ENCODE measurements at places on chromosomes 13 and 19.

DNA sequence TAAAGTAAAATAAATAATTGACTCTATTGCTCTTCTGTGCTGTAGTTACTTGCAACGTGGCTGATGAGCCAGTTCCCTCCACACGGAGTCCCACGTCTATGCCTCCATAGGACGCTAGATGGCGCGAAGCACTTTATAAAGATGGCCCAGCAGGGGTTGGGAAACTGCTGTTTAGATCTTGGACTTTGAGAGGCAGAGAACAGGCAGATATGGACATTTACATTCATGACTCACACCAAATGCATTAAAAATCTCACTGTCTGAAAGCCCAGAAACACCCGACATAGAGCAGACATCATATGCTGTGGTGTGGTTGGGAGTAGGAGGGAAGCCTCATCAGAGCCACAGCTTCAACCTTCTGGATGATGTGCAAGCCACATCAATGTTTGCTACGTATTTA, 643.1 kb upstream of the ARGLU1 start:
- peak; percentile 89 for DNase-seq

- no peak for DNase-seq
Measured at GRCh38 chr13:37602733-37603381, 4.3 kb upstream of the POSTN start.

DNA sequence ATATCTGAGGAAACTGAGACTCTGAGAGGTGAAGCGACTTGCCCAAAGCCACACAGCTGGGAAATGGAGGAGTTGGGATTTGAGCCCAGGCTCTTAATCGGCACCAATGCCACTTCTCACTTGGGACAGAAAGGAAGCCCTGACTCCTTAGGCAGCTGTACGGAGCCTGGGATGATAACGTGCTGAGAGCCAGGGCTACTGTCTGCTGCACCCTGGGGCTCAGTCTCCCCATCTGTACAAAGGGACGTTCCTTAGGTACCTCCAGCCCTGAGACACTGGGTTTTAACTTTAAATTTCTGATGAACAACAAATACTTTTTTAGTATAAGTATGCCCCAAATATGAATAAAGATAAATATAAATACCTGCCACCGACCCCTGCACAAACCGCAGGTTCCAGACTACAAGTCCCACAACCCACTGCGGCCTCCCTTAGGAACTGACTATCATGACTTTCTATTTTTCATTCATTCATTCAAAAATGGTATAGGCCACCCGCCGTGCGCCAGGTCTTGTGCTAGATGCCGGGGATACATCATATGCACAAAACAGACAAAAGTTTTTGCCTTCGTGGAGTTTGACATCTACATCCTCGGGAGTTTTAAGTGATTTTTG, 776 bp upstream of the NCLN start:
- peak; percentile 76 for DNase-seq

DNA sequence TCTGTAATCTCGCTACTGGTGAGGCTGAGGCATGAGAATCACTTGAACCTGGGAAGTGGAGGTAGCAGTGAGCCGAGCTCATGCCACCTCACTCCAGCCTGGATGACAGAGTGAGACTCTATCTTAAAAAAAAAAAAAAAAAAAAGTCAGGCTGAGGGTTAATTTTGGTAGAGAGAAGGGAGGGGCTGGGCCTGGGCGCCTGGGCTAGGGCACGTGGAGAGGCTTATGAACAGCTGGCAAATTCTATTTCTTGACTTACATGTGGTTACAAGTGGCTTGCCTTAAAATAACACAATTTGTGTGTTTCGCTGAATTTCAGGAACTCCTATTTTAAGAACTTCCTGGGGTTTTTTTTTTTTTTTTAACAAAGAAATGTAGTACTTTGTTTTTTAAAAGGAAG, 47.6 kb upstream of the MAP3K10 start:
- no peak for DNase-seq

GRCh38 chr13:83819156-83819555, 63.1 kb downstream of the SLITRK1 start:
- no peak for DNase-seq

DNA sequence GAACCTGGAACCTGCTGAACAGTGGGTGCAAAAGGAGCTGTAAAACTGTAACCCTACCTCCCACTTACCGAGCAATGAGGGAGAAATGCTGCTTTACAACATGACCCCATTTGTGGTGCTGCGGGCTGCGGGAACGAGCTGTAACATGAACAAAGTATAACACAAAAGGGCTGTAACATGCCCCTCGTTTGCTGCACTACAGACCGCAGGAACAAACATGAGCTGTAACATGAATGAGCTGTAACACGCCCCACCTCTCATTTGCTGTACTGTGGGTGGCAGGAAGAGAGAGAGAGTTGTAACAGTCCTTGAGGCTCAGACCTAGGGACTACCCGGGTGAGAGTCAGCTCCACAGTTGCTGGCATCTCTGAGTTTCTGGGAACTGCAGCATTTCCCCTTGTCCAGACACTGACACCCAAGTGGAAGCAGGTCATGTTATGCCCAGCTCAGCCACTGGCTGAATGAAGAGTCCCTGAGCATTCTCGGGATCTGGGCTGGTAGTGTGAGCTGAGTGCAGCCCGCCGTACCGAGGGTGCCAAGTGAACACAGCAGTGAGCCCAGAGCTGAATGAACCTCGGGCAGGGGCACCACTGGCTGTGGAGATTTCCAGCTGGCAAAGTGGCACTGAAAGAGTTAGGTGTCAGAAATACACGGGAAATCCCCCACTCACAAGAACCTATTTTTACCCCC, 1385.3 kb upstream of the SPRY2 start:
- peak; percentile 45 for DNase-seq

- no peak for DNase-seq
Measured at GRCh38 chr13:40061466-40062450, 406.3 kb downstream of the COG6 start.

GRCh38 chr19:40304306-40304705, 19.2 kb upstream of the AKT2 start:
- no peak for DNase-seq

- no peak for DNase-seq
Measured at GRCh38 chr19:47056411-47056810, 8.0 kb upstream of the TMEM160 start.

DNA sequence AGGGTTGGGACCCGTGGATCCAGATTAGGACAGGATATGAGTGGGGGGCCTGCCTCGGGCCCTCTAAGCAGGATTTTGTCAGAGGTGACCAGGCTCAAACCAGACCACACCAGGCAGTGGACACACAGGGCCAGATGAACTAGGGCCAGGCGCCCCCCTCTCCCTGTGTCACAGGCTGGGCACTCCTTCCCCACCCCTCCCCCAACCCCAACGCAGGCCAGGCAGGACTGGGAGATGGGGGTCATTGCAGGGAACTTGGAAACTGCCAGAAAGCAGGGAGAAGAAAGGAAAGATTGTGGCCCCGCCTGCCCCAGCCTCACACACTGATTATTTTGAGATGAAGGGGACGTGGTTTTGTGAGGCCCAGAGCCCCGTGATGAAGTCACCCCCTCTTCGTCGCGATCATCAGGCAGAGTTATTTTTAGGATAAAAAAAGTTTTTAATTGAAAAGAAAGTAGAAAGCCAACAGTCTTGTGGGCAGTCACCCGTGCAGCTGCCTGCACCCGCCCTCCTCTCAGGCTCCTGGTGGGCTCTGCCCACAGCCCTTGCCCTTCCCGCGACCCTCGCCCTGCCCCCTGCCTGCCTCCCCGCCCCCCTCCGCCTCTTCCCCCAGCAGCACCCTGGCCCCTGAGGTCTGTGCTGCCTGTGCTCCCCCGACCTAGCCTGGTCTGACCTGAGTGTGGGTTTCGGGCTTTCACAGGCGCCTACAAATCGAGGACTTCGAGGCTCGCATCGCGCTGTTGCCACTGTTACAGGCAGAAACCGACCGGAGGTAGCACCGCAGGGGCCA, 1.9 kb upstream of the YJEFN3 start:
- no peak for DNase-seq

DNA sequence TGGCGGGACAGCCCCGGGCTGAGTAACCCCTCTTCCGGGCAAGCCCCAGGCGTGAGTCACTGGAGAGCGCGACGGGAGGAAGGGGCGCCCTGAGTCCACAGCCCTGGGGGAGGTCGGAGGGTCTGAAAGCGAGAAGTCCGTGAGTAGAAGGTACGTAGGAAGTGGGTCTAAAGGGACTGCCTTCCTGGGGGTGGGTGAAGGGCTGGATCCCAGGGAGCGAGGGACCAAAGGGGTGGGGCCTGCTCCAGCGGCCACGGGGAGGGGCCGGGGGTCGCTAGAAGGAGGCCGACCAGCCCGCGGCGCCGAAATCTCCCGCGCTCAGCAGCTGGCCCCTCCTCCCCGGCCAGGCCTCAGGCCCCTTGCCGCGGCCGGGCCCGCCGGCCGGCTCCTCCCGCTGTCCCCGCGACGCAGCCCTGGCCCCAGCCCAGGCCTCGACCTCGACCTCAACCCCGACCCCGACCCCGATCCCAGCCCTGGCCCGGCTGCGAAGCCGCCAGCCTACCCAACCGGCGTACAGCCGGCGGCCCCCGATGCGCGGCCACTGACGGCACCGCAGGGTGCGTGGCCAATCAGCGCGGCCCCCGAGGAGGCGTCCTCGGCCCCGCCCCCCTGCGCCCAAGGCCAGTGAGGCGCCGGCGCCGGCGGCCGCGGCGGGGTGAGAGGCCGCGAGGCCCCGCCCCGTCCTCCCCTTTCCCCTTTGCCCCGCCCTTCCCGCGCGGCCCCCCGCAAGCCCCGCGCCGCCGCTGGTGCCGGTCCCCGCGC, 22.6 kb downstream of the IPO5 start:
- DNase-seq = peak; percentile 96

DNA sequence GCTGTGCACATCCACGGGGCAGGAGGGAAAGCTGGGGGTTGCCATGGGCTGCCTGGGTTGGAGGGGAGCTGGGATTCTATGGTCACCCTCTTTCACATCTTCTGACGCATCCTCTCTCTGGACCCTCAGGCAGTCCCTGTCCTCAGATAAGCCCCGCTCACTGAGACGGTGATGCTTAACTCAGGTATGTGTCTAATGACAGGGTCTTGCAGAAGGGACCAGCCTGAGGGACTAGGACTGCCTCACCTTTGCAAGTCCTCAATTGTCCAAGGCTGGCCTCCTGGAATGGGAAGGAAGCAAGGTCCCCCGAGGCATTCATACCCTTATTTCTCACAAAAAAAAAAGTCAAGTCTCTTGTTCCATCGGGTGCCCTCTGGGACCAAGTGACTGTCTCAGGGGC, 37.7 kb upstream of the CCNE1 start:
- peak; percentile 90 for DNase-seq

DNA sequence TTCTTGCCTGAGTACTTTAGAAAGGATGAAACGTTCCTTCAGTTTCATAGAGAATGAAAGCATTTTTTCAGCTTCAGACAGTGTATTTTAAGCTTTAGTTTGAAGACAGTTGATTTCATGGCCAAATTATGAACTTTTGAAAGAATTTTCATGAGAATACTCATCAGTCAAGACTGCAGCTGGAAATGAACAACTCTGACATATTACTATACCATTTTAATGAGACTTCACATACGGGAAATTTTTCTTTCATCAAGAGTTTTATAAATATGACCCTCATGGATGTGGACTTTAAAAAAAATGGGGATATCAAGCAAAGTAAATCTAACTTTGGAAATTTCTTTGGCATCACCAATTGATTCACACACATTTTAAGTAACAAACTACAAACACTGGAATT, 6.4 kb downstream of the LATS2 start:
- no peak for DNase-seq

DNA sequence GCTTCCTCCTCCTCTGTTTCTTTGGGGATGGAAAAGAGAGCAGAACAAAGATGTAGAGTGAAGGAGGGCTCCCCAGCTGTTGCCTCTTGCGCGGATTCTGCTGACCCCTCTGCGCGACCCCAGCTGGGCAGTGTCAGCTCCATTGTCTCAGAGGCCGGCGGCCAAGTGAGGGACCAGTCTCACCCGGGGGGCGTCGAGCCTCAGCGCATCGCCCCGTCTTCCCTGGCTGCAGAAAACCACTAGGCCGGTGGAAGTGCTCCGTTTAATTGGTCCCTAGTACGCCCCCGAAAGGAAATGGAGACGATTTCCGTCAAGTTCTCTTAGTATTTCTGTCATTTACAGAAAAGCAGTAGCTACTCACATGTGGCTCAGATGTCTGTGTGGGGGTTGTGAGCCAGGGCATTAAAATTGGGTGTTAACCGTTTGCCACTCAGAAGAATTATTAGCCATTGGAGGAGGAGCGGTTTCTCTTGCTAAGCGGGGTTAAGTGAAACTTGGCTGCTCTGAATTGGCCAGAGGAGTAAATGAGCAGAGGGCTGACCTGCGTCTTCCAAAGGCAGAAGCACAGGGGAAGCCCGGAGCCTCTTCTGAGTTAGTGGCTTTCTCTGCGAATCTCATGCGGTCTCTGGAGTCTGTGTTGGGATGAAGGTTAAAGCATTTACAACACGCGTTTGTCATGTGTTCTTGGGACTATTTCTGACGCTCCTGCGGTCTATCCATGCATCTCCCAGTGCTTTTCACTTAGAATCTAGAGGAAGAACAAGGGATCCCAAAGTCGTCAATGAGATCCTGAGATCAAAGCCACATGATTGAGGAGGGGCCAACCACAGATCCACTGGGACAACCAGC, 132.8 kb upstream of the MYO16 start:
- no peak for DNase-seq

- peak; percentile 78 for DNase-seq
Measured at GRCh38 chr19:40612831-40613689, 11.9 kb downstream of the LTBP4 start.

- DNase-seq = peak; percentile 81
Measured at GRCh38 chr13:60329221-60329923, 67.6 kb upstream of the TDRD3 start.

DNA sequence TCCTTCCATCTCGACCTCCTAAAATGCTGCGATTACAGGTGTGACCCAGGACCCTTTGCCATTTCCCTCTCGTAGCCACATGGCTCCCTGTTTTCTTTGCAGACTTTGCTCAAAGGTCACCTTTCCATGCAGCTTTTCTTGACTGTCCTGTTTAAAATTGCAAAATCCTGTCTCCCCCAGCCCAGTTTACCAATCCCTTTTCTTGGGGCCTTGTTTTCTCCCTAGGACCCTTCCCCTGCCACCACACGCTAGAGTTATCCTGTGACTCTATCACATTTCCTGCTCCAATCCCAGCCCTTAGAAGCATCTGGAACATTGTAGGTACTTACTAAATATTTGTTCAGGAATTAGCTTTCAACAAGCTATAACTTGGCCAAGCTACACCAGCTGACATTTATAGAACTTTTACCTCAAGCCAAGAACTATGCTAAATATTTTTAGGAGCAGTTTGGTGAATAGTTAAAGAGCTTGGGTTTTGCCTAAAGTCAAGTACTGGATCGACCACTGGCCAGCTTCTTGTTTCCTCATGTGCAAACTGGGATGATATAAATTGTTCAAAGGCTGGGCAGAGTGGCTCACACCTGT, 9.1 kb upstream of the SERTAD3 start:
- no peak for DNase-seq

GRCh38 chr13:113764793-113765563, 6.0 kb downstream of the TMEM255B start:
- no peak for DNase-seq
